ENCODE measurements at places on chromosomes 3 and 15.

GRCh38 chr15:92068121-92068520, 214.6 kb downstream of the SLCO3A1 start:
- H3K27ac ChIP-seq = no peak overlapping the region
- H3K4me3 ChIP-seq = no peak overlapping the region
- H3K27me3 ChIP-seq = no peaks in the 10 kb centered on the region
- H3K36me3 ChIP-seq = no peaks in the 10 kb centered on the region
- no peak for DNase-seq
- peaks cover 5% of the 10 kb centered on the region for H3K4me1 ChIP-seq

DNA sequence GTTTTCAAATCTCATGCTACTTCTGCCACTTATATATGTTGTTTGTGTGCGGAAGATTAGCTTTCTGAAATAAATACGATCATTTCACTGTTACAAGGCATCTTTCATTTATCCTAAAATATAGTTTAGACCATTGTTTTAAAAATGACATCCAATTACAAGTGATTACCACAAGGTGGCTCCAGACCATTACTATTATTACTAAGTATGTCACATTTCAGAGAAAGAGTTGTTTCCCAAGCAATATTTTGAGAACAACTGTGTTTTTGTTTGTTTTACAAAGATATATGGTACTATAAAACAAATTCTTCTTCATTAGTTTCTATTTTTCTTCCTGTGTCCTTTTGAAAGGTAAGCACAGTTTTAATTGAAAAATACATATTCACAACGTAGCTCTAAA, 136.0 kb upstream of the RAP2B start:
- H3K4me1 ChIP-seq = no peaks in the 10 kb centered on the region
- H3K4me3 ChIP-seq = no peak overlapping the region
- DNase-seq = no peak

- no peak within 1 kb of the TSS for H3K27ac ChIP-seq
- no peaks in the 10 kb centered on the region for H3K36me3 ChIP-seq
- no peak within 1 kb of the TSS for H3K4me3 ChIP-seq
- H3K27me3 ChIP-seq = peaks cover 10% of the 10 kb centered on the region
- H3K4me1 ChIP-seq = no peaks in the 10 kb centered on the region
- no peak for DNase-seq
These were observed at the start of gene SLC6A1 for GRCh38 chr3:10992017-10992942. Gene SLC6A1 (plus strand): TSS chr3:10992748. CDS start chr3:11017212, 24,464 bp downstream.

DNA sequence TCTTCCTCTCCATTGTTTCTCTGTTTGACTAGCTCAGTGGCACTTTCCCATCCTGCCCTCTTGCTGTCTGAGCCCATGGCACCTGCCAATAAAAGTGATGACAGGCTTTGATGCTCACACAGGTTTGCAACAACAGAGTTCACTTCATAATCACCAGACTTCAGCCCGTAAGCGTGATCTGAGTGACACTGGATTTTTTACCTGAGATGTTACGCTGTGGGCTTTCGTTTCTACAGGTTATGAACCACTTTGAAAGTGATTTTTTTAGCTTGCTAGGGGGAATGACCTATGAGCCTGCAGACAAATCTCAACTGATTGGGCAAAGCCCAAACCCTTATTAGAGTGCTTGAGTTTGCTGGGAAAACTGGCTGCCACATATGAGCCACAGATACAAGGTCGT, 173.9 kb upstream of the ICE2 start:
- no peak overlapping the region for H3K27ac ChIP-seq
- H3K4me1 ChIP-seq = peaks cover 23% of the 10 kb centered on the region
- H3K4me3 ChIP-seq = no peak overlapping the region
- no peaks in the 10 kb centered on the region for H3K27me3 ChIP-seq
- no peak for DNase-seq

DNA sequence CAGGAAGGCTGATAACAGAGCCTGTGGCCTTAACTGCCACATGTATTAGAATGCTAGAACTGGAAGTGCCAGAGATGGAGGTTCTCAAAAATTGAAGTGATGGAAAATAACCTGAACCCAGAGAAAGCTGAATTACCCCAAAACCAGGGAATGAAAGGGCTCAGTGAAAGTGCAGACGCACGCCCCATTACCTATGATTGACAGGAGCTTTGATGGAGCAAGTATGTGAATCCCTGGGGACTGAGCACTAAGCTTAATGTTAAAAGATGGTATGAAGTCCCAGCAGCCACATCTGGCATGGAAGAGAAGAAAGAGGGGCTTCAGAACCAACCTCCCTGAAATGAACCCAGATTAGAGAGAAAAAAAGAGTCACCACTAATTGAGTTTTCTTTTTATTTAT, 118.4 kb upstream of the FHIT start:
- H3K27ac ChIP-seq = no peak overlapping the region
- H3K4me3 ChIP-seq = no peak overlapping the region
- no peaks in the 10 kb centered on the region for H3K36me3 ChIP-seq
- no peak for DNase-seq
- H3K4me1 ChIP-seq = no peaks in the 10 kb centered on the region

DNA sequence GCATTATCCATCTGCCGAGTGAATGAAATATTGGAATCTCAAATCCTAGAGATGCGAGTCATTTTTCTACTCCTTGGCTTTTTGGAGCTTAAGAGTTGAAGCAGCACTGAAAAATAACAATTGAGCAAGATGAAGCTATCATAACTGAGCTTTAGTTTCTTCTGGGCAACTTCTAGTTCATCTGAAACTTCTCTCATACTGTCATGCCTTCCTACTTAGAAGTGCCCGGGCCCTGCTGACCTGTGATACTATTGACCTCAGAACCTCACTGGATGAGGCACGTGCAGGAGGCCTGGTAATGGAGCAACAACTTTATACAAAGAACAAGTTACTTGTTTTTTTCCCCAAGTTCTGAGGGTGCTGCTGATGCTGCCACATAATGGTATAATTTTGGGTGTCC, 48.5 kb upstream of the P3H2 start:
- H3K36me3 ChIP-seq = no peaks in the 10 kb centered on the region
- peak overlapping the region; percentile 4 for H3K4me3 ChIP-seq
- no peak for DNase-seq
- no peaks in the 10 kb centered on the region for H3K4me1 ChIP-seq
- no peaks in the 10 kb centered on the region for H3K27me3 ChIP-seq

GRCh38 chr3:150081084-150081483, 110.4 kb upstream of the PFN2 start:
- H3K27ac ChIP-seq = no peak overlapping the region
- no peak overlapping the region for H3K4me3 ChIP-seq
- DNase-seq = no peak
- no peaks in the 10 kb centered on the region for H3K27me3 ChIP-seq

- no peak for DNase-seq
- no peaks in the 10 kb centered on the region for H3K36me3 ChIP-seq
- H3K4me3 ChIP-seq = no peak overlapping the region
- H3K4me1 ChIP-seq = no peaks in the 10 kb centered on the region
- H3K27ac ChIP-seq = no peak overlapping the region
These were observed 429.9 kb downstream of the TBL1XR1 start for GRCh38 chr3:176767385-176767784.

DNA sequence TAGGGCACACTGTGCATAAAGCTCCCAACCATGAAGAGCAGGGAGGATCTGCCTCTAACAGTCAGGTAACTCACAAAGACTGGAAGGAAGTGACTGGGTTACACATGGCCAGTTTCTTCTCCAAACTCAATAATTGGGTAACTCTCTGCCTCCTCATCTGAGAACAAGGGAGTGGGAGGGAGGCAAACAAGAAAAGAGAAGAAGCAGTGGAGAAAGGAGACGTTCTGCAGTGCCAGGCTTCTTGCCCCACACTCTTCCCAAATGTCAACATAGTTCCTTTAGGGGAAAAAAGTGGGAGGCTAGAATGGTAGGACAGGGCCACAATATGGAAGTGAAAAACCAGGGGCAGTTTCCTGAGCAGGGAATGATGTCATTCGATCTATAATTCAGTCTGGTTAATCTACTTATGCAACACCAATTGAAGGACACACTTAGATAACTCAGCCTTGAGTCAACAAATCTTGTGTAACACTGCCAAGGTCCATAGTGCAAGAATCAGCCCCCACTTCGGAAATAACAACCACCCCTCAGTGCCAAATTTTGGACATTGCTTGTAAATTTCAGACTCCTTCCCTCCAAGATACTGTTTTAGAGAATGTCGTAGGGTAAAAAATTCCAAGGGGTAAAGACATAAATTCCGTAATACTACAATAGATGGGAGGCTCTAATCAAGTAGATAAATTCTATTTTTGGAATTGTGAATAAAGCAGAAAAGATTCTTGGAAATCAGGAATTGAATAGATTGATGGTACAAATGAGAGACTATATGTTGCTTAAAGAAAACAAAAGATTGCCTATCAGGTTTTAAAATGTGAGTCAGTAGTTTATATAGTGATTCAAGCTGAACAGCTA, 143.0 kb downstream of the LPP start:
- no peak overlapping the region for H3K4me3 ChIP-seq
- no peak overlapping the region for H3K27ac ChIP-seq
- peaks cover 6% of the 10 kb centered on the region for H3K4me1 ChIP-seq
- no peaks in the 10 kb centered on the region for H3K27me3 ChIP-seq
- H3K36me3 ChIP-seq = no peaks in the 10 kb centered on the region

DNA sequence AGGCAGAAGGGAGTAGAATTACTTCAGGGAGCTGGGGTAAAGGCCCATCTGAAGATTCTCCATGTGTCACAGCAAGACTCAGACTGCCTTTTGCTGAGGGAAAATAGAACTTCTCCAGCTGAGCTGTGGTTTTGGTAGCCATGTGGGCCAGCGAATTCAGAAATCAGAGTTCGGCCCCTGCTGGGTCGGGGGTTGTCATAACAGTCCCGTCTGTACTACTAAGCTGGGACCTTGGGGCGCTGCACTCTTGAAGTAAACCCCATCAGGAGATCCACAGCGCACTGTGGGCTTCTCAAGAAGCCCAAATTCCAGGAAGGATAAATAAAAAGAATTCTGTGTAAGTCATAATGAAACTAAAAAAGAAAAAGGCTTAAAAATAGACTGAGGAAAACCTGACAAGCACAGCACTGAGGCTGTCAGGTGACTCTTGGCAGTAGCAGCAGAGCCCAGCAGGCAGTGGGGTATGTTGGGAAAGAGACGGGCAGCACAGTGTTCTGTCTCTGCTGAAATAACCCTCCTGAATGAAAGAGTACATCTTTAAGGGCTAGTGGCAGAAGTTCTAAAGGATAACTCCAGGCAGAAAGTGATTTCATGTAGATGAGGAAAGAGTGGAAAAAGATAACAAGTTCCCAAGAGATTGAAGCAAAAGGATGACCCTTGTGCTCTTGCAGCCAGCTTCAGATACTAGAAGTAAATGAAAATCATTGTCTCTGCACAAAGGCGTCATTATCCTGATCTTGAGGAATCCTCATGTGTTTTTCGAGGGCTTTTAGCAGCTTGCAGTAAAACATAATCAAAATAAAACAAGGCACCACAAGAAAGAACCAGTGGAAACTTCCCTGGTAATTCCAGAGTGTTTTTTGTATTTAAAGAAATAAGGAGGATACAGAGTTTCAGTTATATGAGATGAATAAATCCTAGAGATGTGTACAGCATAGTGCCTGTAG, 74.5 kb downstream of the RAB7A start:
- no peaks in the 10 kb centered on the region for H3K27me3 ChIP-seq
- no peak for DNase-seq
- no peak overlapping the region for H3K4me3 ChIP-seq
- peaks cover 37% of the 10 kb centered on the region for H3K36me3 ChIP-seq
- peaks cover 49% of the 10 kb centered on the region for H3K4me1 ChIP-seq

GRCh38 chr15:91752081-91752785, 101.3 kb upstream of the SLCO3A1 start:
- no peak overlapping the region for H3K27ac ChIP-seq
- no peaks in the 10 kb centered on the region for H3K4me1 ChIP-seq
- no peak overlapping the region for H3K4me3 ChIP-seq
- DNase-seq = no peak
- no peaks in the 10 kb centered on the region for H3K27me3 ChIP-seq

GRCh38 chr3:78257951-78258530, 1218.1 kb downstream of the ROBO2 start:
- H3K27me3 ChIP-seq = no peaks in the 10 kb centered on the region
- H3K27ac ChIP-seq = no peak overlapping the region
- H3K4me1 ChIP-seq = no peaks in the 10 kb centered on the region
- H3K4me3 ChIP-seq = no peak overlapping the region
- no peak for DNase-seq

DNA sequence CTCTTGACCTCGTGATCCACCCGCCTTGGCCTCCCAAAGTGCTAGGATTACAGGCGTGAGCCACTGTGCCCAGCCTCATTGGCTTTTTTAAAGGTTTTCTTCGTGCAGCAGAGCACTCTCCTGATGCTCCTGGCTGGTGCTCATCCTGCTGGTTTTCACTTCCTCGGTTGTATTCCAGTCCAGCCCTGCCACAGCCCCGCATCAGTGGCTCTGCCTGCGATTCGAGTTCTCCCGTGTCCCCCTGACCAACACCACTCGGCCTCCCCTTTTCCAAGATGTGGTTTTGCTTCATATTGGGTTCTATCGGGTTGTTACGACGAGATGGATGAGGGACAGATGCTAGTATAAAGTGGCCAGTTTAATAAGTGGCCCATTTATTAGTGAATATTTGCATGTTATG, 27.8 kb downstream of the EFCC1 start:
- H3K27ac ChIP-seq = no peak overlapping the region
- H3K4me1 ChIP-seq = peaks cover 11% of the 10 kb centered on the region
- no peak overlapping the region for H3K4me3 ChIP-seq

DNA sequence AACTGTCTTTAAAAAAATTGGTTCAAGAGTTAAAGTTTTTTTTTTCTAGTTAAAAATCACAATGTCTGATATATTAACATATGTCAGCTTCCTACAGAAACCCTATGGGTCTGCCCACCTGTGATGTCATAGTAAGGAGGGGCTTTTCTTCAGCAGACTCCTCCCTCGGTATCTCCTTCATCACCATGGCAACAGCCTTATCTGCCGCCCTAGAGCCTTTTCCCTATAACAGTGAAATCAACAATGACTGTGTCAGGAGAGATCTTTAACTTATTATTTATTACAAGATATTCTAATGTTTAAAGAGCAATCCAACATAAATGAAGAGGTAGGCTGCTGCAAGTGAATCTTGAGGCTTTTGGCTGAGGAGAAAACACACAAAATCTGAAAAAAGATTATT, 138.7 kb downstream of the PEX5L start:
- peak; percentile 4 for DNase-seq
- H3K27me3 ChIP-seq = no peaks in the 10 kb centered on the region
- H3K4me1 ChIP-seq = no peaks in the 10 kb centered on the region
- no peak overlapping the region for H3K4me3 ChIP-seq
- H3K36me3 ChIP-seq = no peaks in the 10 kb centered on the region

GRCh38 chr3:68878322-68878721, 54.0 kb downstream of the TAFA4 start:
- no peaks in the 10 kb centered on the region for H3K4me1 ChIP-seq
- no peaks in the 10 kb centered on the region for H3K36me3 ChIP-seq
- no peaks in the 10 kb centered on the region for H3K27me3 ChIP-seq
- H3K4me3 ChIP-seq = no peak overlapping the region
- no peak for DNase-seq

- DNase-seq = no peak
- H3K4me3 ChIP-seq = no peak overlapping the region
- no peaks in the 10 kb centered on the region for H3K27me3 ChIP-seq
These were observed 11.7 kb upstream of the ZNF774 start for GRCh38 chr15:90340345-90340744.

Measured in naive thymus-derived CD4-positive, alpha-beta T cell (primary cell).